ENCODE measurements at places on chromosomes 6 and 20.

DNA sequence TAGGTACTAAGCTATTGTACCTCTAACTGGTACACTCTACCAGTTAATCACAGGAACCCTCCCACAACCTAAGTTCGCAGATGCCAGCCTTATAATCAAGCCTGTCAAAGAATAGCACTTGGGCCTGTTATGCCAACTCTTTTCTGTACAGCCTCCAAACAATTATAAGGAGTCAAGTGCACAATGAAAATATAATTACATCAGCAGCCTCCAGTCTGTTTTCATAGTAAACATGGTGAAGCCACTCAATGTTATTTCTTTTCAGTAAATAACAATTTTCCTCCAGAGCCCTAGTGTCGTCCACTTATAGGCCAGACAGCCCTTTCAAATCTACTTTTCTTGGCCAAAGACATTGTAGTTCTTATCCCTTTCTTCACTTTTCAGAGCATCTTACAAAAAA lies 82.7 kb upstream of the CARMIL1 start:
- DNase-seq = no peak

- DNase-seq = no peak
These were observed 123.0 kb downstream of the SOBP start for GRCh38 chr6:107612762-107613415.

- no peak for DNase-seq
These were observed at the start of gene NOL4L for GRCh38 chr20:32585011-32585585. TSS of gene NOL4L (minus strand) at chr20:32585333. CDS start at chr20:32584890, 443 bp downstream.

DNA sequence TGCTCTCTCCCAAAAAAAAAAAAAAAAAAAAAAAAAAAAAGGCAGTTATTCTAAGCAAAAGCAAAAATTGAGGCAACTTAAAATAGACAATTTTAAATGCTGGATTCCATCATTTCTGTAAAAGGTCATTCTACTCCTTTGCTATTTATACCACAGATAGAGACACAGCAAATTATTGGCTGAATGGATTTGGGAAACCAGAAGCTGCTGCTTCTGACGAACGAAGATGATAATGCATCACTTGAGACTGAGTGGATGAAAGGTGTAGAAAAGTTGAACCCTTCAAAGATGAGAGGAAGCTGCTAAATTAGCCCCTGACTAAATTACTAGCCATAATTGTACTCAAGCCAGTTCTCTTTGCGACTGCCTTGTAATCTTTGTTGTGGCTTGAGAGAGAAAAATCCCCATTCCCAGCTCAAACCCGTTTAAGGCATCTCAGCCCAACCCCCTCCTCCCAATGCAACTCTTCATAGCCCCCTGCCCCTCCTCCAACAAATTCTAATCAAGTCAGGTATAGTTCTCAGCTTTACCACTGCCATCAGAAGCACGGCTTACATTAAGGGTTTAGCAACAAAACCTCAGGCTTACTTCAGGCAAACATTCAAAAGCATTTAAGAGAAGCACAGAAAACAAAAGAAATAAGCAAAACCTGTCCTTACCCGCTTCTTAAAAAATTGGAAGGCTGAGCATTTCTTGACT lies 1.0 kb downstream of the SGK1 start:
- no peak for DNase-seq

- DNase-seq = no peak
These were observed 543.0 kb downstream of the KIF16B start for GRCh38 chr20:16030253-16030652.

GRCh38 chr20:62632575-62633090 lies 9.7 kb upstream of the SLCO4A1 start:
- no peak for DNase-seq

DNA sequence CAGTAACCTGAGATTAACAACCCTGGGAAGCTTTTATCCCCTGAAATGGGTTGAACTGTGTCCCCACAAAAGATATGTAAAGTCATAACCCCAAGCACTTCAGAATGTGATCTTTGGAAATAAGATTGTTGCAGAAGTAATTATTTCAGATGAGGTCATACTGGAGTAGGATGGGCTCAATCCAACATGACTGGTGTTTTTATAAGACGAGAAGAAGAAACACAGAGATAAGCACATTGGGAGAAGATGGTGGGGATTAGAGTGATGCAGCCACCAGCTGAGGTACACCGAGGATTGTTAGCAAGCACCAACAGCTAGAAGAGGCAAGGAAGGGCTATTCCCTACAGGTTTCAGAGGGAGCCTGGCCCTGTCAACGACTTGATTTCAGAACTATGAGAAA lies 12.5 kb upstream of the RNF217 start:
- DNase-seq = no peak

DNA sequence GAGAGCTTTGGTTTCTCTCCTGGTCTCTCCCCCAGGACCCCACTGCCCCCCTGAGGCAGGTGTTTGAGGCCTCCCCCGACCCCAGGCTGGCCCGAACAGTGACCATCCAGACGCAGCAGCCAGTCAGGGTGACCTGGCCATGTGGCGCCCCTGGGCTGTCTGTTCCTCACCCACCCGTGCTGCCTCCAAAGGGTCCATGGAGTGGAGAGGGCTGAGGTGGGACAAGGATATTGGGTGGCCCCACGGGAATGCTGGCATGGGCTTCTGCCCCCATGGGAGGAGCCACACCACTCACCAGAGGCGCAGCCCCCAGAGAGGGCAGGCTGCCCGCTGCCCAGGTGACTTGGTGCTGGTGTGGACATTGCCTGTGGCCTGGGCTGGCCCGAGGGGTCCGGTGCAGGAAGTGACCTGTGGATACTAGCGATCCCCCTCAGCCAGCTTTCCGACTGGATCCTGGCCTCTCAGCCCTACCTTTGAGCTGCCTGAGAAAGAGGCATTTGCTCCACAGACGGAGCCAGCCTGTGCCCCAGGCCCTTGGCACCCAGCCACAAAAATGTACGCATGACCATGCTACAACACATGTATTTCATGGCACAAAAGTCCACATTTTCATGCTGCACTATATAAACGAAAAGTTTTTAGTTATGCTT lies 50.8 kb downstream of the BCAS4 start:
- DNase-seq = no peak

DNA sequence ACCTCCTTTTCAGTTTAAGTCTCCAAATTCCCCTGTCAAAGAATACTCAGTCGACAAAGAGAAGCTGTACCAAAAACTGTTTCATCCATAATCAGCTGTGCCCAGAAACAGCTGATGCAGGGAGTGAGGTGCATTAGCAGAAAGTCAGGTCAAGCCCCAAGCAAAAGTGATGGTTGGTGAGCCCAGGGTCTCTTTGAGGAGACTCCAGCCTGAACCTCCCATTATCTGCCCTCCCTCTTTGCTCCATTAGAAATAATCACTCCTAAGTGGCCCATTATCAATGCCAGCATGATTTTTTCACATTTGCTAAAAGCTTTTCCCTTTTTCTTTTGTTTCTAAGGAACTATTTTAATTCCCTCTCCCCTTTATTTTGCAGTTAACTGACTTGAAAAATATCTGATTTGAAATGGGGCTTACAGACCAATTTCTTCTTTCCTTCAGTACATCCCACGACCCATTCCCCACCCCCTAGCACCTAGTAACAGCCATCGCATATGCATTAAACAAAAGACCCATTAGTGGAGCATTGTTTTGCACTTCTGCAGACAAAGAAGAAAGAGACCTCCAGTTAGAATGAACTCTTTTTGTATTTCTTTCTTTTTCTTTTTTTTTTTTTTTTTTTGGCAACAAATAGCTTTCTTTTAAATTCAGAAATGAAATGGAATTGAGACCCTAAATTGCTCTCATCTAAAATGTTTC lies 257.0 kb downstream of the GRIK2 start:
- no peak for DNase-seq

DNA sequence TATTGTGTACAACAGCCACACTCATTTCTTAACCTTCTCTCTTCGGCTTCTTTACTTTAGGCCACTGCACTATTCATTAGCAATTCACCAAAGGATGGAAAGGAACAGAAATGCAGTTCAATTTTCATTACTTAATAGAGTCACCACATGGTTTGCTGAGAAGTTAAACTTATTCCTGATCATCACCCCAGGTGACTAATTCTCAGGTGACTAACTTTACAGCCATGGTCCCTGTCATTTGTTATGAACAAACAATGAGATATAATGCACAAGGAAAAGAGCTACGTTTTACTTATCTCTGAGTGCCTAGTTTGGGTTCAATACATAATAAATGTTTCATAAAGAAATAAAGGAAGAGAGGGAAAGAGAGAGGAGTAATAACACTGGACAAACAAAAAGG lies 45.8 kb upstream of the DST start:
- no peak for DNase-seq

DNA sequence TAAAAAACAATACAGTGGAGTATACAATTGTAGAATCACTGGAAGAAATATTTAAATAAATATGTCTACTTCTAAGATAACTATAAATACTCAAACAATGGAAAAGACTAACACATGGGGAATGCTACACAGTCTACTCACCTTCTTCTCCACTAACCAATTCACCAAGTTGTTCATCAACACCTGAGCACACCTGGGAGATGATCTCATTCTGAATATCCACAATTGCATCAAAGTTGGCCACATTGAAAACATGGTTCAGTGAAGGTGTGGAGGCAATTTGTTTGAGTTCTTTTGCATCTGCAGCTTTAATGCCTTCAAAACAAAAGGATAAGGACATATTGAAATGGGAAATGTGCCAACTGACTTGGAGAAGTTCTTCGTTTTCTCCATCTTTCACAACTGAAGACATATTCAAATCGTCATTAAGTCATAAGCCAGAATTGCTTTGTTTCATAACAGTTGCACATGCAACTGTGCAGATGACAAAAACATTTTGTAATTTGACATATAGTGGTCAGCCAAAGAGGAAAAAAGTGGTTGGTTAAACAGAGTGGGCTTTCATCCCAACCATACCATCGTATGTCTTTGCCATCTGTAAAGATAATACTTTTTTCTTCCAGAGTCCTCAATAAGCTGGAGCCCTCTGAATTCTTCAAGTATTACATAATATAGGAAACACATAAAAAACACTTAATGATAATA lies 17.5 kb downstream of the COL12A1 start:
- no peak for DNase-seq

- DNase-seq = no peak
These were observed 51.7 kb downstream of the CPXM1 start for GRCh38 chr20:2748551-2749342.

GRCh38 chr6:56683882-56684281 lies 41.2 kb upstream of the DST start:
- DNase-seq = no peak

DNA sequence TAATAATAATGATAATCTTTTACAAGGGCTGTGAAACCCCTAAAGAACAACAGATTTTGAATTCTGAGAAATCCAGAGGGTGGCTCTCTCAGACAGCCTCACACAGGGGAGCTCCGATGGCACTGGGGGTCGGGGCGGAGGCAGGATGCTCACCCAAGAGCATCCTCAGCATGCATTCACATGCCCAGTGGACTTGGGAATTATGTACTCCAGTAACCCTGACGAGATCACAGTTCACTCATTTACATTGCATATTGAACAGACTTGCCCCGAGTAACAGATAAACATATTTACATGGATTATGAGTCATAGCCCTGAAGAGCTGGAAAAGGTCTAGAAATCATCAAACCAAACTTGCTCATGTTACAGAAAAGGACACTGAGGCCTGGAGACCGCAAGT lies 482.7 kb upstream of the JARID2 start:
- no peak for DNase-seq

DNA sequence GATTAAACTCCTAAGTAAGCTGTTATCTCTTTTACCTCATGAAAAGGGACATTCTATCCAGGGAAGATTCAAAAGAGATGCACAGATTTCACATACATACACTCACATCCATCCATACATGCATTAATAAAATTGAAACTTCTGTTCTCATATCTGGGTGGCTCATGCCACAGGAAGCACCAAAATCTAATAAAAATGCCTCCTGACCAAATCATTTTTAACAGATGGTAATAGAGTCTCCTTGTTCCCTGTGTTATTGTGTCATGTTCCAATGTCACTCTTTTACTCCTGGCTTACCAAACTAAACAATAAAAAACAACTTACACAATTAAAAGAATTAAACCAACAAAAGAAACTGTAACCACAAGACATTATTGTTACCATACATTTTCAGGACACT lies 742.1 kb upstream of the MANEA start:
- DNase-seq = no peak

DNA sequence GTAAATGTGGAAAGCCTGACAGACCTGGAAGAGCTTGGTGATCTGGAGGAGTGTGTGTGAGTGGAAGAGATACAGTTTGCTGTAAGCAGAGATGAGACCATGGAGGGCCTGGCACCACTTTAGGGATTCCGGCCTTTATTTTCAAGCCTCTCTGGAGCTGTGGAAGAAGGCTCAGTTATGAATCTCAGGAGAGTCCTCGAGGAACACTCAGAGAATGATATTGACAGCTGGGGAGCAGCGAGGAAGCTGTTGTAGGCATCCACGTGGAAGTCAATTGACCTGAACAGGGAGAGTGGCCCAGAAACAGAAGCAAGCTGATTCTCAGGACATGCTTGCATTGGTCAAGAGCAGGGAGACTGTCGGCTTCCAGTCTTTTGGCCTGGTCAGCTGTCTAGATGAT lies 108.4 kb upstream of the FOXQ1 start:
- no peak for DNase-seq

- no peak for DNase-seq
These were observed 17.6 kb downstream of the MCUR1 start for GRCh38 chr6:13796781-13797180.

DNA sequence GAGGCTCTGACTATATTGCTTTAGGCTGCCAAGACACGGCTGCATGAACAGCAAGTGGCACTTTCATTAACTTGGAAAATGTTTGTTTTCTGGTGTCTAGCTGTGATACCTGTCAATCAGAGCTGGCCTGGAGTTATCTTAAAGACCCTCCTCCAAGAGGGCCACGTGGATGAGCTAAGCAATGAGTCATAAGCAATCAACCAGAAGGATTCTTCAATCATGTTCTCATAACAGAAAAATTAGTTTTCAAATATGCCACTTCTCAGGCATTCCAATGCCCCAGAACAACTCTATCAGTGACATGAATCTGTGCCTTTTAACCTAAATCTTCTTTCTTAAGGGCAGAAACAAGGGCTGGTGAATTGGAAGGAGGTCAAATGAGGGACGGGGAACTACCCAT lies 283.0 kb downstream of the HTR1B start:
- DNase-seq = no peak

DNA sequence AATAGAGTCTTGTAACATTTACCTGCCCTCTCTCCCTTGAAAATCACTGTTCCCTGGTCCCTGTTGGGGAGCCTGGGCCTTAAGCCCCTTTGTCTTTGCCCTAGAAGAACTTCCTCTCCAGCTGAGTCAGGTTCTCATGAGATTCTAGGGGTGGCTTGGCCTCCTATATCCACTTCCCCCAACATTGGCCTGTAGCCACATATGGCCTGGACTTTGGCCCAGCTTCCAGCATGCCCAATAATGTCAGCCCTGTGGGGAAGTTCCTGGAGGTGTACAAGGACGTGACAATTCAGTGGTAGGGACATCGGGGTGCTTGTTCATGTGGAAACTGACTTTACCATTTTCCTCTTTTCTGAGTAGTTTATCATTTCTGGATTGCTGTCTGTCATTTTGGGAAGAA lies 17.2 kb upstream of the MAS1L start:
- no peak for DNase-seq

GRCh38 chr6:101662111-101662897 lies 268.8 kb downstream of the GRIK2 start:
- DNase-seq = no peak
